ENCODE measurements at places on chromosomes 2 and 18.

DNA sequence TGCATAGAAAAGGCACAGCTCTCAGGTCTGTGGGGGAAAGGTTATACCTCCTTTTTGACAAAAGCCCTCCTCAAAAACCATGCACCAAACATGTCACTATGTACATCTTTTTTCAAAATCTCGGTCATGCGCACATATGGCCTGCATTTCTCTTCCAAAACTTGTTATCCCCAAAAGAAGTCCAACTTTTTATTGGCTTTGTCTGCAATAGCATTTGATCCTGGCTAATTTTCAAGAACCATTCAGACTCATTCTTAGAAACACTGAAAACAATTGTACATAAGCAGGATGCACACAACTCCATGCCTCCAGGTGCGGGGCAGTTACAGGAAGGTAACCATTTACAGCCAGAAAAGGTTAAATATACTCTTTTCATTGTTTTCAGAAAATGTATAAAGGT lies 21.9 kb downstream of the SERTAD2 start:
- no peak for DNase-seq

DNA sequence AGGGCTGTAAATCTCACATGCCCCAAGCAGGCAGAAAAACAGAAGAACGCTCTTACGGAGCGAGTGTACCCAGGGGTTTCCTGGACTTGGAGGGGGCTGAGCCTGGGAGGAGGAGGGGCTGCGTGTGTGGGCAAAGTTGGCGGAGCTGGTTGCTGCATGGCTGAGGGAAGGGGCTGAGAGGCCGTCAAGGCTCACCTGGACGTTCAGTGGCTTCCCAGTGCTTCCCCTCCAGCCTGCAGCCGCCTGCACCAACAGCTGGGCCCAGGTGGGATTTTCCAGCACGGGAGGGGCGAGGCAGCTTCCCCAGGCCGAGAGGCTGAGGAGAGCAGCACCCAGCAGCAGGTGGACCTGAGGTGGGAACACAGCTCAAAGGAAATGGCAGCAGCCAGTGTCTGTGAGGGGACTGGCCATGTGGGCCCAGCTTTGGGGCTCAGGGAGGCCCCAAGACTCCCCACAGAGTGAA lies 70.6 kb upstream of the CTDP1 start:
- DNase-seq, result no peak

DNA sequence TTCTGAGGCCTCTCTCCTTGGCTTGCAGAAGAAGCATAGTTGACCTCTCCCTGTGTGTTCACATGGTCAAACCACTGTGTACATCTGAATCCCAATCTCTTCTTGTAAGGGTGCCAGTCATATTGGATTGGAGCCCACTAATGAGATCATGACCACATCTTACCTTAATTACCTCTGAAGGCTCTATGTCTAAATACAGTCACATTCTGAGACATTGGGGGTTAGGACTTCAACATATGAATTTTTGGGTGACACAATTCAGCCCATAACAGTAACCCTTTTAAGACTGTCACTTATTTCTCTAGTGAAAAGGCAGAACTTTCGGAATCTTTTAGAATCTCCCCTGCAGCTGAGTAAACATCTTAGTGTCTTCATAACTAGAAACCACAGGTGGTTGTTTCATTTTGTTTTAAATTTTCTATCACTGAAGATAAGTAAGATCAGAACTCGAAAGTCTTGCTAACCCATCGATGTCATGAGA lies 33.3 kb downstream of the BMP10 start:
- DNase-seq, result no peak

GRCh38 chr18:35141567-35142274 lies 99.1 kb upstream of the ZNF397 start:
- no peak for DNase-seq
